Head of caudate nucleus (tissue), 42 donors: ENCODE measurements at places on chromosomes 5 and 9.

DNA sequence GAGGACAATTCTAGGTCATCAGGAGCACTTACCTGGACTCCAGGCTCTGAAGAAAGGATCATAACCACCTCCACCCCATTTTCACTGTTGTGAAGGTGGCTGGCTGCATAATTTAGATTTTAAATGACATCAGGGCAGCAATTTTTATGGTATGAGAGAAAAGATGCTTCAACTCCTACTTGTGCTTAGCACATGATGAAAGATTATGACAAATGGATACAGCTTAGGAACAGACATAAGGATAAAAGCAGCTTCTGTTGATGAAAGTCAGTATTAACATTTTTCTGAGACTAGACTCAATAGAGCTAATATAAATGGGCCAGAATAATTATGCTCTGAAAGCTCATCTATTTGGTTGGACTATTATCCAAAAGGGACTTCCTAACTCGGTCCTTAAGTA is 72.2 kb downstream of the SIL1 start:
- no peak for DNase-seq

DNA sequence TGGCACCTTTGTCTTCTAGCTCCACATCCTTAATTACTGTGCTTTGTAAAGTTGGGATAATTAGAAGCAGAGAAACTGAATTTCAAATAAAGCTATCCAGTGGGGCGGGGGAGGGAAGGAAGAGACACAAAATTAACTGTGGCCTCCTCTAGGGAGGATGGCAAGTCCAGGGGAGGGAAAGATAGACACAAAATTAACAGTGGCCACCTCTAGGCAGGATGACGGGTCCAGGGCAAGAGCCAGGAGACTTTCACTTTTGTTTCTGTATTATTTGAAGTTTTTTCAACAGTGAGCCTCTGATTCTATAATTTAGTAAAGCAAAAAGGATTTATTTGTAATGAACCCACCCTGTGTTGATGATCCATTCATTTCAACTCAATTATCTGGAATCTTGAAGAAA is 335.9 kb downstream of the MSX2 start:
- no peak for DNase-seq

- DNase-seq = no peak
Measured at GRCh38 chr5:81222285-81222684, 10.8 kb upstream of the CKMT2 start.

DNA sequence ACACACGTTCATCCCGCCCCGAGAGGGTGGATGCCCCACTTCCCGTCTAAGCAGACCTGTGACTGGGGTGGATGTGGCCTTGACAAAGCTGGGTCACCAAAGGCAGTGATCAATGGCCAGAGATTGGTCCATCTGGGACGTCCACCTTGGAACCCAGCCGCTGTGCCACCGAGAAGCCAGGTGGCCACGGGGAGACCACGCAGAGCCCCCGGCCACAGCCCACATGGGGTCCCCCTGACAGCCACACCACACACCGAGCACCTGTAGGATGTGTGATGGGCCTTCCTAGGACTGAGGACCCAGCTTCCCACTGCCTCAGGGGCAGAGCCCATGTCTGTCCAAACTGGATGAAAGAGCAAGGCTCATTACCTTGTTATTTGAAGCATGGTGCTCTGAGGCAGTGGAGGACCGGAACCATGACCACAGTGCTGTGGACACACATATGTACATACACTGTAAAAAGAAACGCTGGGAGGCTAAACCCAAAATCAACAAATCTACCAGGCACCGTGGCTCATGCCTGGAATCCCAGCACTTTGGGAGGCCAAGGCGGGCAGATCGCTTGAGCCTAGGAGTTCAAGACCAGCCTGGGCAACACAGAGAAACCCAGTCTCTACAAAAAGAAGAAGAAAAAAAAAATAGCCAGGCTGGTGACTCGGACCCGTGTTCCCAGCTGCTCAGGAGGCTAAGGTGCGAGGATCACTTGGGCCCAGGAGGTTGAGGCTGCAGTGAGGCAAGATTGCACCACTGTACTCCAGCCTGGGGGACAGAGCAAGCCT is 50.1 kb downstream of the MRPL36 start:
- DNase-seq = no peak

DNA sequence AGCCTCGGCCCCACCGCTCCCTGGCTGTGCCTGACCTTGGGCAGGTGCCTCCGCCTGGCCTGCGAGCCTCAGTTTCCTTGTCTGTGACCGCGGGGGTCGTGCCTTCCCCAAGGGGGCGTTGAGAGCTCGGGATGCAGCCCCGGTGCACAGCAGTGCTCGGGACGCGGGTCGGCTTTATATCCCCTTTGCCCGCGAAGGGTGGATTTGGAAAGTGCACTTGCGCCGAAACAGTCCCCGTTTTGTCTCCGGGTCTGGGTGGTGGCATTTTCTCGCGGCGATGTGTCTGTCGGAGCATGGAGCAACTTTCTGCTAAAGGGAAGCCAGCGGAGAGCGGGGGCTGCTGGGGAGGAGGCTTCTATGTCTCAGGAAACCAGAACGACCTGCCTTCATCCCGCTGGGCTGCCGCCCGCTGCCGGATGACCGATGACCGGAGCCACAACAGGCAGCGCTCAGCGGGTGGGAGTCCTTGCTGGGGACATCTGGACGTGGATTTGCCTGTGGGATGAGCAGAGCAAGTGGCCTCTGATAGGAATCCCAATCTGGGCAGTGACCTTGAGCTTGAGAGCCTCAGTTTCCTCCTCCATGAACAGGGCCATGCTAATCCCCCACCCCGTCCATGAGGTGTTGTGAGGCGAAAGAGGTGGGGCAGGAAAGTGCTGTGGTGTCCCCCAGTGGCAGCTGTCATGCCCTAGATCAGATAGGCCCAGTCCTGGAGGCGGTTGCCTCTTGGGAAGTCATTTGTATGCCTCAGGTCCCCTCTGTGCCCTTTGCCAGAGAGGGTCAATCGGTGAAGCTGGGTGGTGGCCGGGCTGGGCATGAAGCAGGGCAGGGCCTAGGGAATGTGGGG is 651 bp downstream of the HRH2 start:
- no peak for DNase-seq

DNA sequence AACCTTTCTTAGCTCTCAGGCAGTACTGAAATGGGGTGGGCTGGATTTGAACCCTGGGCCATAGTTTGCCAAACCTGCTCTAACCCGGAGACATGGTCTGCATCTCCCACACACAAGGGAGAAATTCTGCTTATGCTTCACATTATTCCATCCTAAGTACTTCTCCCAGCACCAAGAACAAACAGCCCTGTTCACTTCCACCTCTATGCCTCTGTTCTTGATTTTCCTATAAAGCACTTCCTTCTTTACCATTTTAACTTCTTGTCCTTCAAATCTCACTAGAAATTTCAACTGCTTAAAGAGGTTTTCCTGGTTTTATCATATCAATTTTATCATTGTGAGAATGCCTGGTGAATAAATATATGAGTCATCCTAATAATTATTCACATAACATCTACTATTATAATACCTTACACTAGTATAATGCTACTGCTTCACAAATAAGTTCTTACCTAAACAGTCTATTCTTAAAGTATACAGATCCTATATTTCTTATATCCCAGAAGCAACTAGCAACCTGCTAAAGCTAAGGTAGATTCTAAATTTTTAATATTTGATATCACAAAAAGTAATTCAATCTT is 12.7 kb downstream of the FEM1C start:
- DNase-seq = no peak

GRCh38 chr5:145887976-145888574 is 15.3 kb upstream of the GRXCR2 start:
- peak; percentile 24 for DNase-seq

DNA sequence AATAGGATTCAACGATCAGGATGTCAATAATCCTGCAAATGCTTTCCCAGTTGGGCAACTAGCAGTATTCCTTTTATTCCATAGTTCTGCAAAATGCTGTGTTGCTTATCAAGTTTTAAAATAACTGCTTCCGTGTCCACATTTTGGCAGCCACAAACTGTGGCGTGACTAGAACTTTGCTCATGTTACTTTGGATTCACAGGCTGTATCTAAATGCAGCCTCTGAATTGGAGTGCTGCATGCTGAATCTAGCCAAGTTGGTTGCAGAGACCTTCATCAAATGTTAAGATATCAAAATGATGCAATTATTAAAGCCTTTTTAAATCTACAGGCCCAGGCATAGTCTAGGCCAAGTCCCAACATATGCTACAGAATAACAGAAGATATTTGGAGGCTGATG is 249.2 kb downstream of the NR2F1-AS1 start:
- DNase-seq = no peak

- DNase-seq = no peak
Measured at GRCh38 chr9:136361754-136362449, 1.6 kb downstream of the DNLZ start.

GRCh38 chr5:74851684-74852353 is 14.4 kb downstream of the FAM169A start:
- DNase-seq = no peak

GRCh38 chr9:27353474-27354229 is 56.7 kb upstream of the EQTN start:
- peak; percentile 92 for DNase-seq

DNA sequence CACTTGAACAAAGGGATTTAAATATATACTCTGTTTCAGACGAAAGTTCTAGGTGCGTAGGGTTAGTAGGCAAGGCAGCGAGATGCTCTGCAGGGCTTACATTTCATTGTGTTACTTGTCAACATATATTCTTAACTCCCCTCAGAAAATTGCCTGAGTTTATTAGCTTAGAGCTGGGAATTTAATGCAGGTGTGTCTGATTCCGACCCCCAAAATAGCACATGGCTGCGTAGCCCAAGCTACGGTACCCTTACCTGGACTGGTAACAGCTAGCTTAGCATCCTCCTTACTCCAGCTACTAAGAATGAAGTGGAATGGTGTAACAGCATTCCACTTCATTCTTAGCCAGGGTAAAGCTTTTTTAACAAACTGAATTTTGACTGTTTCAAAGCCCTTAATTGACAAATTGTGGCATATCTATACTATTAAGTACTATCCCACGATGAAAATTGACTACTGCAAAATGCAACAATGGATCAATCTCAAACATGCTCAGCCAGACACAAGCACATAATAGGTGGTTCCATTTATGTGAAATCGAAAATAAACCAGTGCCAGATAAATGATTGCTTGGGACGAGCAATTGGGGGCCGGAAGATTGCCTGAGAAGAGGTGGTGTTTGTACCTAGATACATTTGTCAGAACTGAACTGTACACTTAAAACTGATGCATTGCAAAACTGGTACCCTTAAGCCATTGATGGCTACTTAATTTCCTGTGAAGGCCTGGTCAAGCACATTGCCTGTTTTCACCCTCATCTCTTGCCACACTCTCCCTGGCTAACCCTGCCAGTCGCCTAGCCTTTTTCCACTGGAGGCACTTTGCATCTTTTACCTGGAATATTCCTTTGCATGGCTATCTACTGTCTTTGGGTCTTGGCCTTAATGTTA is 3.0 kb upstream of the FGF18 start:
- no peak for DNase-seq

- no peak for DNase-seq
Measured at GRCh38 chr5:155912291-155912690, 414.7 kb upstream of the SGCD start.
